ENCODE measurements at places on chromosomes 4 and X. TPM values are rescaled to one million over a fixed set of nuclear protein-coding genes. Genes with fewer than 3 reads are reported as not detected.

The CXCL5 gene
- total RNA-seq: not detected

The SLC35A2 gene
- 20.1 TPM for total RNA-seq

The SNX12 gene
- total RNA-seq: 16.2 TPM

The FAM9C gene
- total RNA-seq: not detected

The P2RY8 gene
- total RNA-seq: 0.78 TPM

The SYN1 gene
- 0.26 TPM for total RNA-seq

The USP17L10 gene
- not detected for total RNA-seq

The HGFAC gene
- total RNA-seq: 0.78 TPM

The SLC10A4 gene
- total RNA-seq: 0.66 TPM

The RTL3 gene
- total RNA-seq: not detected

The SHISA3 gene
- total RNA-seq: 1.0 TPM

The IL2RG gene
- 8.2 TPM for total RNA-seq

The RAB33A gene
- 0.78 TPM for total RNA-seq

The MAGEA2B gene
- total RNA-seq: not detected

The HERC5 gene
- 3.9 TPM for total RNA-seq

The MAGEA12 gene
- total RNA-seq: not detected

The HEPH gene
- 2.3 TPM for total RNA-seq

The RBM47 gene
- 79.9 TPM for total RNA-seq

The ARSJ gene
- 3.6 TPM for total RNA-seq

The TRIM75 gene
- total RNA-seq: not detected

The CFP gene
- total RNA-seq: 1.8 TPM

The SSX3 gene
- not detected for total RNA-seq

The CPE gene
- total RNA-seq: 71.6 TPM

The ASB12 gene
- not detected for total RNA-seq

The TRO gene
- total RNA-seq: 28.0 TPM

The TCEAL2 gene
- 2.3 TPM for total RNA-seq

The MRPS18C gene
- 10.9 TPM for total RNA-seq

The IQCM gene
- not detected for total RNA-seq

The NSUN7 gene
- 14.3 TPM for total RNA-seq

The ADH6 gene
- total RNA-seq: not detected

The EGF gene
- 44.1 TPM for total RNA-seq

The APLN gene
- total RNA-seq: not detected

The GLRB gene
- total RNA-seq: 3.0 TPM

The CAPN6 gene
- total RNA-seq: 6.9 TPM

The CDX4 gene
- total RNA-seq: not detected

The NRK gene
- total RNA-seq: 2.0 TPM

The FGFBP1 gene
- total RNA-seq: not detected

The CXCL11 gene
- not detected for total RNA-seq

The KLB gene
- total RNA-seq: 3.6 TPM

The KLHL8 gene
- total RNA-seq: 4.4 TPM

The TMEM165 gene
- total RNA-seq: 90.5 TPM

The FGF5 gene
- not detected for total RNA-seq

The TMSB15A gene
- total RNA-seq: not detected

The TMPRSS11F gene
- not detected for total RNA-seq

The CXCL6 gene
- total RNA-seq: 2.3 TPM

The PPP4R3C gene
- not detected for total RNA-seq

The MCUB gene
- 58.3 TPM for total RNA-seq

The CD40LG gene
- not detected for total RNA-seq

The UGT2B17 gene
- total RNA-seq: not detected

The RNF128 gene
- total RNA-seq: 18.9 TPM

The ARR3 gene
- not detected for total RNA-seq

All from body of pancreas (tissue), 4 donors.